ENCODE measurements at places on chromosomes 5 and 9.

GRCh38 chr5:177113566-177114424 lies 19.8 kb upstream of the NSD1 start:
- peak; percentile 85 for DNase-seq

DNA sequence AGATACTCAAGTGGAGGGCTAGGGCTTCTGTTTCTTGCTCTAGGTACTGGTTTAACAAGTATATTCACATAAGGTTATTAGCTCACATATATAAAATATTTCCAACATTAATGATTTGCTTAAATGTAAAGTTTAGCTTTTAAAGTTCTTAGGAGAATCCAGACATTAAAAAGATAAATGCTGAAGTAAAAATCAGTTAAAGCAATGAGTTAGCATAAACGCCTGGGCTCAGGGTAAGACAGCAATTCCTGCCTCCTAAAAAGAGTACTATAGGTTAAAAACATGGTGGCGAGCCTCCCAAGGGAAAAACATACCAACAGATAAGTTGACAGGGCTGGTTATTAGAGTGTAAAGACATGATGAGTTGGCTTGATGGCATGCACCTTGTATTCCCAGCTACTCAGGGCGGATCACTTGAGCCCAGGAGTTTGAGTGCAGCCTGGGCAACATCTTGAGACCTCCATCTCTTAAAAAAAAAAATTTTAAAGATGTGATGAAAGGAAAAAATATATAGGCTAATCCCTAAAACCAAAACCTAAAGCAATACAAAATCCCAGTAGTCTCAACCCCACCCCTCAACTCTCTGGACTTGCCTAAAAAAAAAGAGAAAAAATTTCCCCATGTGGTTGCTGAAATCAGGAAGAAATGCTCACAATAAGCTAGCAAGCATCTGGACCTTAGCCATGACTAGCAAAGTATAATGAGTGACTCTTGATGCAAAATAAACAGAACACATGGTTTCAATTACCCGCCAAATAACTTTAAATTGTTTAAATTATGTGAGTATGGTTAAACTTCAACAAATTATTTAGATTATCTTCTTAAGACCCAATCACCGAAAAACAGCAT lies 3.6 kb downstream of the GOLPH3 start:
- DNase-seq, result no peak

DNA sequence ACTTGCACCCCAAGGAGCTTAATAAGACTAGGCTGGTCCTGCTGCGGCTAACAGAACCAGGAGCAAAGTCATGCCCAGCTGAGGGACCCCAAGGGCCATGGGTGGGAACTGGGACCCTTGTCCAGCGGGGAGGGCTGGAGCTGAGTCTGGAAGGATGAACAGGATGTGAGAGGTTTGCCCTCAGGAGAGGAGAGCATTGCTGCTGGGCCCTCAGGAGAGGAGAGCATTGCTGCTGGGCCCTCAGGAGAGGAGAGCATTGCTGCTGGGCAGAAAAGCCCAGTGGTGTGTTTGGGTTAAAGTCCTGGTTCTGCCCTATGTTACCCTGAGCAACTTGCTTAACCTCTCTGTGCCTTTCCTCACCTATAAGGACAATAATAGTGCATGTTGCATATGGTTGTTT lies 125.8 kb downstream of the MACROH2A1 start:
- DNase-seq, result no peak

GRCh38 chr9:85173967-85174366 lies 504.4 kb downstream of the NTRK2 start:
- DNase-seq, result no peak

DNA sequence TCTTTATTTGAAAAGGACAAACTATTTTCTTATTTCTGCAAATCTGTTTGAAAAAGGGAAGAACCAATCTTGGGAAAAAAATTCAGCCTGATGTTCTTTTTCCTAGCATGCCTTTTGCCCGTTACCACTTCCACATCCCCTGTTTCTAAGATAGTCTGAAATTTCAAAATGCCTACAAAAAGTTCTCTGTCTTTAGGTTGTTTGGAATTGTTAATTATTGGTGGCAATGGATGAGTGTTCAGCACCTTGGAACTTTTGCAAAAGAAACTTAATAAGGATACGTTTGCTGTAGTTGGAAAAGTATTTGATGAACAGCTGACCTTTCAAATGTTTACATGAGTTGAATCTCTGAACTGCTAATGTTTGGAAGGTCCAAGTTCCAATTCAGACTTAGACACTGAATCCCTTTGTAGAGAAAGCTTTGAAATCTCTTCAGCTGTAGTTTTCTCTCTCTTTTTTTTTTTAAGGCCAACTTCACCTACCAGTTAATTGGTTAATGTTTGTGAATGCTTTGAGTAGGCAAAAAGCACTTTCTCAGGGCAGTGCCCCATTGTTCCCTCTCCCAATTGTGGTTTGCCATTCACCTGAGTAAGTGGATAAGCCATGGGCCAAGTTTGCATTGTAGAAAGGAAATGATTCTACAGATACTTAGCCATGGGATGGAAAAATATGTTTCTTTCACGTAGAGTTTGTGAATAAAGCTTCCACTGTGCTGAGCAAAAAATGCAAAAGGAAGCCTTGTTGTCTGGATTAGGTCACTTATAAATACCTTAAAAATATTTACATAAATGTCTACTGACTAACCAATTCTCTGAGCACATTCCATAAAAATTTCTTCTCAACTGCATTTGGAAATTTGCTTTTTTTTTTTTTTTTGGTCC lies 156.4 kb upstream of the ELL2 start:
- no peak for DNase-seq

- DNase-seq, result no peak
Observed at GRCh38 chr9:27924502-27924901, 351.2 kb upstream of the C9orf72 start.

GRCh38 chr5:158473016-158473635 lies 614.2 kb upstream of the CLINT1 start:
- no peak for DNase-seq

DNA sequence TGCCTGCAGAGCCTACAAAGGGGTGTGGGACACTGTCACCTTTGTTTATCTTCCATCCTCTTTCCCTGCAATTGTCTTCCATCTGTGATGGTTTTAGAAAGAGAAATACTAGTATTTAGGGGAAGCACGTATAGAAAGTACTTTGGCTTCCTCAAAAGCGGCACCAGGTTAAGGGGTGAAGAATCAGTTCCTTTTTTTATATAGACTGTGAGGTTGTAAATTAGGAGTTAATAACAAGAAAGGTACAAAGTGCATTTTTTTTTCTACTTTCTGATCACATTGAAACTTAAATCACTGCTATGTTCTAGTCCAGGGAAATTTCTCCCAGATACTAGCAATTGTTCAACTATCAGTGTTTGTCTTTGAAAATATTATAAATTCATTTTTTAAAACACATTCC lies 219.3 kb downstream of the CEMIP2 start:
- no peak for DNase-seq

- no peak for DNase-seq
Observed at GRCh38 chr5:68200288-68200687, 15.3 kb upstream of the PIK3R1 start.

GRCh38 chr5:16881251-16881650 lies 54.8 kb downstream of the MYO10 start:
- DNase-seq, result no peak

DNA sequence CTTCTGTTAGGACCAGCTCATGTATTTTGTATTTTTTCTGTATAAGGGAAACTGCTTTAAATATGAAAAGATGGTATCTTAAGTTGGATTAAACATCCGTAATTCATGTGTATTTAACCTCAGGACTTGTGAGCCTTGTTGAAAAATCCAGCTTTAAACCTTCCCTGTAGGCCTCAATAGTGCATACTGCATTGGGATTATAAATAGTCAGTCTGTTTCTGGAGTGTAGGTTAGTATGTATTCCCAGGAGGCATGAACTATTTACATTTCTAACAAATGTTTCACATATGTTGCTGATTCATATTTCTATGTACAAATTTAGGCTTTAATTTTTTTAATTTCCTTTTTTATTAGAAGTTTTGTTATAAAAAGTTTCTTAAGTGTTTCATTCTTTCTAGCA lies 137.9 kb upstream of the GRHPR start:
- no peak for DNase-seq

DNA sequence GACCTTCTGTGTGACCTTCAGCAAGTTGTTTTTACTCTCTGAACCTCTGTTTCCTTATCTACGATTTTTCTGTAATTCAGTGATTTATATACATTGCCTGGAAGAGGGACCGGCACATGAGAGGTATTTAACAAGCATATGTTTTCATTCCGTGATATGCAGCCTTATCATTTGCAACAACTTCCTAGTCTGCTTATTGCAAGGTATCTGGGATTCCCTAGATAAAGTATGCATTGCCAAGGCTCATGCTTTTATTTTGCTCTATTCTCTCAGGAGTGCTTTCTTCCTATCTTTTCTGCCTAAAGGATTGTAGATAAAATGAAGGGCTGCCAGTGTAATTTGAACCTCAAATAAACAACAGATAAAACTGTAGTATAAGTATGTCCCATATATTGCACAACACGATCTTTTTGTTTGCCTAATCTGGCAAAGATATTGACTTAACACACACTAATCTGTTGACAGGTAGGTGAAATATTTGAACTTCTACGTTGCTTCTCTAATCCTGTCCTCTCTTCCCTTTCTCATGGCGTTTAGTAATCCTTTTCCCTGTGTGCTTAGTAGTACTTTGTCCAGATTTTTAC lies 377.2 kb upstream of the TNC start:
- no peak for DNase-seq

GRCh38 chr5:112146323-112147226 lies 272.5 kb downstream of the EPB41L4A start:
- DNase-seq, result peak; percentile 43

DNA sequence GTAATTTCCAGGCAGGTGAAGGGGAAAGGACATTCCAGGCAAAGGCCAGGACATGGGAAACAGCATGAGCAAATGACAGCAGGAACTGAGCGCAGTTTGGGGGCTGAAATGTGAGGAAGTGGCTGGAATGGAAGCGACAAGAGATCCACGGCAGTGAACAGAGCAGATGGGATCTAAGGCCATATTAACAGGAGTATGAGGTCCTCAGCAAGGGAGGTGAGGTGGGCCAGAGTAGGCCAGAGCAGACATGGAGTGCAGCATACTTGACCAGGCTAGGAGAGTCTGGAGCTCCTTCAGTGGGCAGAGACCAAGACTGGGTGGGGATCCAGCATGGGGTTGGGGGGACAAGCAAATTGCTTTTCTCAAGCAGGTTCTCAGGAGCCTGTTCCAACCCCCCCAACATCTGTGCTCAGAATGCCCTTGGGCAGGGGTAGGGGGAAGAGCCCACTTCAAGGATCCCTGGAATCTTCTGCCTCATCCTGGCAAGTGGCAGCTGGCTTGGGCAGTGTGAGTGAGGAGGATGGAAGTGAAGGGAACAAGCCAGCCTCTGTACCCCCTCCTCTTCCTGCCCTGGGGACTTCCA lies 34.5 kb downstream of the DAB2IP start:
- DNase-seq, result no peak

- no peak for DNase-seq
Observed at GRCh38 chr5:95949810-95950209, 11.8 kb downstream of the ELL2 start.

- DNase-seq, result no peak
Observed at GRCh38 chr9:137705906-137706305, 87.1 kb downstream of the EHMT1 start.

GRCh38 chr5:57398413-57399093 lies 84.1 kb downstream of the ACTBL2 start:
- DNase-seq, result no peak

DNA sequence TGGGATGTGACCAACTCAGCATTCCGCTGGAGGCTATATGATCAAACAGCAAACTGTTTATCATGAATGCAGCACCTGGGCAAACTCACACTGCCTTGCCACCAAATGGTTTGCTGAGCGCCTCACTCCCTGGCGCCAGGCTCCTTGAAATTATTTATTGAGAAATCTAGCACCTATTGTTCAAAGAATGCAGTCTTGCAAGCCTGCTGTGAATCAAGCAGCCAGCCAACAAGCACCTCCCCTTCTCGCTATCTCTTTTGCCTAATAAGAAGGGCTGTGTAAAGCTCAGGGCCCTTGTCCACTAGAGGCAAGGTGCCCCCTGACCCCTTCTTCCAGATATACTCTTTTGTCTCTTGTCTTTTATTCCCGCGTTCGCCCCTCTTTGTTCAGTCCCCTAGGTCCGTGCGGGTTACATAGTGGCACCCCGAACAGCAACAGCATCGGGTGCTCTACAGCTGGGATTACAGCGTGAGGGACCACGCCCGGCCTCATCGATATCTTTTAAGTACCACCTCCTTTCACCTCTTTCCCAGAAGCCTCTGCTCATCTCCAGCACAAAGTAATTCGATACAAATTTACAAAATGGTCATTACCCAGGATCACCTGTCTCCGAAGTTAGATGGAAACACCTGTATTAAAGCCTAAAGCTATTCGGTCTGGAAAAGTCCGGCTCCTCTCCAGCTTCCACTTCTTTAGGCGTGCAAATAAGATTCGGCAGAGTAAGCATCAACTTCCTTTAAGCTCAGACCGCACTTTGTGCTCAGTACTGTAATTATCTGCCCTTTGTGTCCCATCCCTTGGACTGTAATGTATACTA lies 896 bp downstream of the RIGI start:
- peak; percentile 27 for DNase-seq

DNA sequence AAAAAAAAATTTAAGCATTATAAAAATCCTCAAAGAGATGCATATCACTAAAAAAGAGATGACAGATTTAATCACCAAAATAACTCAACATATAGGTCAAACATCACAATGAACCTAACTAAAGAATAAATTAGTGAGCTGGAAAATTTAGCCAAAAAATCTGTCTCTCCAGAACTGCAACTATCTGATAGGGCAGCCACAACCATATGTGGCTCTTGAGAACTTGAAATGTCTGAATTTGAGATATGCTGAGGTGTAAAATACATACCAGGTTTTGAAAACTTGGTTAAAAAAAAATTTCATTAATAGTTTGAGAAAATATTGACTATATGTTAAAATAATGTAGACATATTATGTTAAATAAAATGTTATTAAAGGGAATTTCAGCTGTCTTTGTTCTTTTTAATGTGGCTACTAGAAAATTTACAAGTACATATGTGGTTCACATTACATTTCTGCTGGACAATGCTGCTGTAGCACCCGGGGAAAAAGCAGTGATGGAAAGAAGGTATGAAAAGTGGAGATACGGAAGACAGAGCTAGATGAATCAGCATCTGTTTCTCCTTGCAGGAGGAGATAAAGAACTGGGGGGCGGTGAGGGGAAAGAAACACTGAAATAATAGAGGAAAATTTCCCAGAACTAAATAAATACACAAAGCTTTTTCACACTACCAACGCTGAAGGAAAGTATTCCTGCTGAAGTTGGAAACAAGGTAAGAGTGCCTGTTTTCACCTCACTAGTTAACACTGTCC lies 66.1 kb downstream of the DCP2 start:
- DNase-seq, result no peak

- no peak for DNase-seq
Observed at GRCh38 chr5:111236995-111237394, 12.8 kb downstream of the CAMK4 start.

- no peak for DNase-seq
Observed at GRCh38 chr9:112898872-112899311, 8.2 kb upstream of the SLC46A2 start.

GRCh38 chr5:10876006-10876744 lies 115.1 kb upstream of the DAP start:
- DNase-seq, result no peak

- no peak for DNase-seq
Observed at GRCh38 chr5:59034498-59035186, 451.8 kb downstream of the RAB3C start.
